Cerebellar nuclear complex (tissue), 1 donor: ENCODE measurements at places on chromosomes 7 and 10.

GRCh38 chr7:117896339-117896738, 23.1 kb upstream of the CTTNBP2 start:
- no peak for DNase-seq

GRCh38 chr10:103493362-103493915, at the start of gene NEURL1:
TSS of gene NEURL1 (plus strand) at chr10:103493705. CDS start at chr10:103494388, 683 bp downstream.
- DNase-seq, result no peak

GRCh38 chr7:72035266-72035665, 376.9 kb downstream of the CALN1 start:
- DNase-seq, result no peak

GRCh38 chr7:132213583-132213982, 362.7 kb downstream of the PLXNA4 start:
- DNase-seq, result no peak

- no peak for DNase-seq
These were observed 48.5 kb upstream of the SP8 start for GRCh38 chr7:20835111-20835750.

GRCh38 chr10:24513155-24513554, 210.5 kb downstream of the ARHGAP21 start:
- DNase-seq, result no peak
